ENCODE measurements at places on chromosomes 7 and 10.

DNA sequence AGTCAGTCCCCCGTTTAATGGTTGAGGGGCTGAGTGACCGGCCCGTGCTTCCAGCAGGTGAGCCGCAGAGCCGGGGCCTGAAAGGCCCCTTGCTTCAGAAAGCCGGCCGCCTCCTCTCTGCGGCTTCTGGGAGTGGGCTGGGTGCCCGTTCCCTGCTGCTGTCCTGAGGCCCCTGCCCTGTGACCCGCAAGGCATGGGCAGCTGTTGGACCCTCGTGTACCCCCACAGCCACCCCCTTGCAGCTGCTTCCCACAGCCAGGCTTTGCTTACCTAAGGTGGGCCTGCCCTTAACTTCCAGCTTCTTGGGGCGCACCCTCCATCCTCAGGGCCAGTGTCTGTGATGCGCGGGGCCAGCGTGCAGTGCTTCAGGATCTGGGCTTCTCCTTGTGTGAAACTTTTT is 26.6 kb downstream of the PFKFB3 start:
- no peak for DNase-seq

DNA sequence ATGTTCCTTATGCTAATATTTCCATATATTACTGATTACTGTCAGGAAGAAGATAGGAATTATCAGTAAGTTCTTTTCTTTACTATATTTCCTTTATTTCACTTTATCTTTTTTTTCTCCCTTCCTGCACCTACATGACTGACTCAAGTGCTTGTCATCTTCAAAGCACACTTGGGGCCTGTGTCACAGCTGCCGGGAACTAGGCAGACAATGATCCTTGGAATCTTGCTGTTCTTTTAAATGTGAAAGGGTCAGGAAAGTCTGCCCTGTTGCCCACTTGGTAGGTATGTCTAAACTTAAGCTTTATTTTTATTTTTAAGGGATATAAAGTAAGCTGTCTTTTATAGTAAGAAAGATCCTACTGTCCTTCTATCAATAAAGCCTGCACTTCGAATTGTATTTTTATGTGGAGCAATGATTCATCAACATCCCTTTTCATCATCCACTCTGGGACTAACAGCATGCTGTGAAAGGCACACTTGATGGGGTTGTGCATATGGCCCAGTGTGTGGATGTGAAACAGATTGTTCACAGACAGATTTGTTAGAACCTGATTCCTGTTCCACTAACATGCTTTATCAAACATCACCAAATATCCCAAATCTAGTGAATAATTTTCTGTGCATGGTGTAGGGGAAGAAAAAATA is 556.9 kb downstream of the DNAJB9 start:
- DNase-seq = no peak

DNA sequence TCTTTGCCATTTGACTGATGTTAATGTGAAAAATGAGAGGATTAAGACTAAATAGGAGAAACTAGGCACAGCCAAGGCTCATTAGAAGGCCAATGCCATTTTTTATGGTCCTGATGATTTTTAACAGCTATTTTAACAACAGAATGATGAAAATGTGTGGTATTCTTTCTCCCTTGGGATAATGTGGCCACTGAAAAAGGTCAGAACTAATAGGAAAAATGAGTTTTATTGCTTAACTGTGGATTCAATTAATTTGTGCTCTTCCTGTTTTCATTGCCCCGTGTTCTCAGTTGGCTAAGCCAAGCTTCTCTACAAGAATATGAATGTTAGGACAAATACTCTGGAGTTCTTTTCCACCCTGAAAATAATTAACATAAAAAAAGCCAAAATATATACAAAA is 56.6 kb downstream of the BMPER start:
- no peak for DNase-seq

- peak; percentile 61 for DNase-seq
Measured at GRCh38 chr10:12387561-12388210, 38.3 kb downstream of the CAMK1D start.

DNA sequence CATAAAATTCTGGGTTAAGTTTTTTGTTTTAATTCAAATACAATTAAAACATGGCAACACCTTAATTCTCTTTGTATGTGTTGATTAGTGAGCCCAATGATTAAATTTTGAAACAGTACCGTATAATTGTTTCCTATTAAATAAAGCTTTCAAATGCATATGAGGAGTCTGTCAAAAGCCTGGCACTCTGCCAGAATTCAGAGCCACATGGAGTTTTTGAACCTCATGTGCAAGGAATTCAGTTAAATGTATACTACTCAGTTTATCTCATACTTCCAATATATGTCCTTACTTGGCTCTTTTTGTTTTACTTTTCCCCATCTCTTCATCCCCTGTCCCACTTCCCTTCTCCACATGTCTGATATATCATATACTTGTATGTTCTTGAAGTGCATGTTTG is 165.6 kb upstream of the FAM3C start:
- DNase-seq = peak; percentile 79

- no peak for DNase-seq
Measured at GRCh38 chr7:71112436-71112835, 19.5 kb upstream of the GALNT17 start.

DNA sequence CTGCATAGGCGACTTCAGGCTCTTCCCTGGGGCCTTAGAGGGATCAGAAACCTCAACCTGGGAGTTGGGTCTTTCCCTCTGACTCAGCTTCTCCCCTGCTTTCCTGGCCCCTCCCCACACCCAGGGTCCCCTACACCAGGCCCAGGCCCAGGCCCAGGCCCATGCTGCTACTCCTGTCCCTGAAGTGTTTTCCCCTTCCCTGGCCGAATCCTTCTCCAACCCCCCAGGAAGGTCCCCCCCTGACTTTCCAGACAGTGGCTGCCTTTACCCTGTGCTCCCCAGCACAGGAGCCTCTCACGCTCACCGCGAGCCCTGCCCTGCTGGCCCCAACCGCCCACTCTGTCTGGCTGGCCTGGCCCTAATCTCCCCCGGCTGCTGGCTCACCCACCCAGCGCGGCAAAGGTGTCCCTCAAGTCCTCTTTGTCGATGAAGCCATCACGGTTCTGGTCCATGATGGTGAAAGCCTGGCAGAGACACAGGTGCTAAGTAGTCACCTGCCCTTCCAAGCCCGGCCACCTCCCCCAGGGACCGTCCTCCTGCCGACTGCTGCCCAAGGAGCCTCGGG is 6.4 kb downstream of the MYL10 start:
- DNase-seq = no peak

- no peak for DNase-seq
Measured at GRCh38 chr10:47442351-47442750, 41.6 kb downstream of the ANXA8 start.

DNA sequence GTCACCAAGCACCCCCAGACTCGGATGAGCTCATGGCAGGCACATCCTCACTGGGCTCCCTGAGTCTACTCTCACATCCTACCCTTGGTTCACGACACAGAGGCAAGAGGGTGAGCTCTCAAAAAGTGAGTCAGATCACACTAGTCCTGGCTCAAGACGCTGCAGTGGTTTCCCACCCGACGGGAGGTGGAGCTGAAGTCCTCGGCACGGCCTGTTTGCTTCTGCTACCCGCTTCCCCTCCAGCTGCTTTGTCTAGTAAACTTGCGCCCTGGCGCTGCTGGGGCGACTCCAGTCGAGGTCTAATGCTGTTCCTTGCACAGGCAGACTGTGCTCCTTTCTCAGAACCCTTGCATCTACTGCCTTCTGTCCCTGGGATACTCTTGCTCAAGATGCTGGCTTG is 13.5 kb upstream of the SFMBT2 start:
- no peak for DNase-seq

DNA sequence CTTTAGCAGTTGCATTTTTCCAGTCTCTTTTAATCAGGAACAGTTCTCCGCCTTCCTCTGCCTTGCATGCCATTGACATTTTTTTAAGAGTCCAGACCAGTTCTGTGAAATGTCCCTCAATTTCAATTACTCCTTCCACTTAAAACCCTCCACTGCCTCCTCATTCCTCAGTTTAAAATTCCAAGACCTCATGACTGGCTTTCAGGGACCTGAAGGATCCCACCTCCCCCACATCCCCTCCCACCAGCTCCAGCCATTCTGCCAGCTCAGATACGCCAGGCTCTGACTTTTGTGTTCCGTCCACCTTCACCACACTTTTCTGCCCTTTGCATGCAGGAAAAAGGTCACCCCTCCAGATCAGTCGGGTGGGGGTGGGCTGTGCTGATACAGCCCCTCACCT is 8.7 kb downstream of the TNRC18 start:
- no peak for DNase-seq

DNA sequence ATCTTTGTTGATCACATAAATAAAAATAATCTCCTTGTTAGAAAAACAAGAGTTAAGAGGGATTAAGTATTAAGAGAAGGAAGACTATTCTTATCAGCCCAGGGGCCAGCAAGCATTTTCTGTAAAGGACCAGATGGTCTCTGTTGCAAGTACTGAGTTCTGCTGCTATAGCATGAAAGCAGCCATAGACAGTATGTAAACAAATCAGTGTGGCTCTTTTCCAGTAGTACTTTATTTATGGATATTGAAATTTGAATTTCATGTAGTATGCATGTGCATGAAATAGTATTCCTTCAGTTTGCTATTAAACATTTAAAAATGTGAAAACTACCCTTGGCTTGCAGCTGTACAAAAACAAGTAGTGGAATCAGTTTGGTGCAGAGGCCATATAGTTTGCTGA is 81.7 kb downstream of the STK31 start:
- DNase-seq = peak; percentile 27

- DNase-seq = no peak
Measured at GRCh38 chr10:110411047-110411410, 86.7 kb upstream of the DUSP5 start.

GRCh38 chr7:107998660-107999480 is 4.1 kb downstream of the LAMB1 start:
- peak; percentile 43 for DNase-seq

GRCh38 chr10:113411456-113411855 is 141.4 kb upstream of the HABP2 start:
- DNase-seq = no peak

GRCh38 chr10:91798649-91799611 is 704 bp downstream of the TNKS2 start:
- peak; percentile 69 for DNase-seq

GRCh38 chr7:1340031-1340430 is 107.4 kb downstream of the UNCX start:
- no peak for DNase-seq

DNA sequence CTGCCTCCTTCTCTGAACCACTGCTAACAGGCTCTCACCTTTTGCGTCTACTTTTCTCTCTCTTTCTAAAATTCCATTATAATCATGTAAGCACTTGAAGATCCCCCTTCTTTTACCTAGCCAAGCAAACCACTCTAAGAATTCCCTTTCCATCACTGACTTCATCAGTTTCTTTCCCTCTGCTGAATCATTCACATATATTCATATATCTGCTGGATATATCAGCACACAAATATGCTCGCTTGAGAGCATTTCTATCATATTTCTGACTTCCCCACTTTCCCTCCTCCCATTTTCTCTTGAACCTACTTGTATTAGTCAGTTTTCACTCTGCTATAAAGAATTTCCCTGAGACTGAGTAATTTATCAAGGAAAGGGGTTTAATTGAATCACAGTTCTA is 84.2 kb upstream of the LRRN3 start:
- no peak for DNase-seq

DNA sequence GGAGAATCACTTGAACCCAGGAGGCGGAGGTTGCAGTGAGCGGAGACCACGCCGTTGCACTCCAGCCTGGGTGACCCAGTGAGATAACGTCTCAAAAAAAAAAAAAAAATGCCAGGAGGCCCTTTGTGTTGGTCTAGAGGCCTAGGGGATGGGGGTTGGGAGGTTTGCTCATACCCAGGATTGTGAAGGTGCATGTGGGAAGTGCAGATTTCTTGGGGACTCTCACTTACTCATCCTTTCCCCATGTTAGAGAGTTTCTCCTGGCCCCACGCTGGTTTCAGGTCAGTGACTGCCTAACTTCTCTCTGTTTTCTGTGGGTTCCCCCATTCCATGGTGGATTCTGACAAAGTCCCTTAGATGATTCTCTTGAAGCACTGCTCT is 471.5 kb upstream of the CNTNAP2 start:
- no peak for DNase-seq

GRCh38 chr7:152663931-152664330 is 12.0 kb downstream of the XRCC2 start:
- no peak for DNase-seq

DNA sequence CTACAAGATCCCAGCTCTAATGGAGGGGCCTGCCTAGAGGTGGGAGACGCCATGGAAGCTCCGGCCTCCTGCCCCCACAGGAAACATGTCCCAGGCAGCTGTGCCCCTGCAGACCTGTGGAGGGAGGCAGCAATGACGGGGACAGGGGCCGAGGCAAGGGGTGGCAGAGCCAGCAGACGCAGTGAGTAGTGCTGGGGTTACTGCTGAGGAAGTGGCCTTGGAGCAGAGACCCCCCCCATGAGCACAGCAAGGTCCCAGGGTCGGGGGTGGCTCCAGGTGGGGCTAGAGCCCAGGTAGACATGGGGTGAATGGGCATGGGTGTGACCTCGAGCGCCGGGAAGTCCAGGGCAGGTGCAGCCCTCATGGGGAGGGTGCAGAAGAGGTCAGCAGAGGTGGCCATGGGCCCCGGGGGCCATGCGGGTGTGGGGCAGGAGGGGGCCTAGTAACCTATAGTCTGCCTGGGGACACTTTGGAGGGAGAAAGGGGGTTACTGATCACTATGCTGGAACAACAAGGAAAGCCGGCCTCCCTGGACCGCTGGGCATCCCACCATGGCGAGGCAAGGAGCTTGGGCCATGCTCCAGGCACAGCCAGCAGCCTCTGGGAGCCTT is 45.5 kb downstream of the JAKMIP3 start:
- no peak for DNase-seq

DNA sequence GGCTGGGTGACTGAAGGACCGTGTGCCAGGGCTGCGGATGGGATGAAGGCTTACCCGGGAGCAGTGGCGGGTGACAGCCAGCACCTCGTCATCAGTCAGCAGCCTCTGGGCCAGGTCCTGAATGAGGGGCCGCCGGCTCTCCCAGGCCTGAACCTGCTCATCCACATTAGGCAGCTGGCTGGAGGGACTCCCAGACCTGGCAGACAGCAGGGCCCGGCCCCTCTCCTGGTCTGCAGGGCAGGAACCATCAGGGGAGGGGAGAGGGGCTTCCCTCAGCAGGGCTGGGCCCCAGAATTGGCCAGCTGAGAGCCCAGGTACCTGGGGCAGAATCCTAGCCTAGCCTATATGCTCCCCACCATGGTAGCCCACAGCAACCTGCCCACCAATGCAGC is 15.4 kb downstream of the PDZD7 start:
- DNase-seq = no peak

GRCh38 chr7:133196856-133197612 is 55.8 kb upstream of the EXOC4 start:
- DNase-seq = peak; percentile 80

DNA sequence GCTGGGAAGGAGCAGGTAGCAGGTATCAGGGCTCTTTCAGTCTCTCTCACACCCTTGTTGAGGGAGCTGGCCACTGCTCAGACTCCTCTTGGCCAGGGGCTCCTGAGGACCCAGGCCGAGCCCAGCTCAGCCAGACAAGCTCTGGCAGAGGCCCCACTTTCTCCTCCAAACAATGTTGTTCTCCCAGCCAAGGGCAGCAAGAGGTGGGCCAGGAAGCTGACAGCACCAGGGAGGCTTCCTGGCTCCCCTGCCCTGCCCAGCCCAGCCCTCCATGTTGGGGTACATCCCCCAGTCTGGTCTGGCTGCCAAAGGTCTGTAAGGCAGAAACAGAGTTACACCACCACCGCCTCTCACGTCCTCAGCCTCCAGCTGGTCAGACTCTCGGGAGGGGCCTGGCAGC is 33.9 kb upstream of the COL13A1 start:
- DNase-seq = no peak
